ENCODE measurements at places on chromosomes 6 and 20. TPM values are rescaled to one million over a fixed set of nuclear protein-coding genes. Genes with fewer than 3 reads are reported as not detected.

DNA sequence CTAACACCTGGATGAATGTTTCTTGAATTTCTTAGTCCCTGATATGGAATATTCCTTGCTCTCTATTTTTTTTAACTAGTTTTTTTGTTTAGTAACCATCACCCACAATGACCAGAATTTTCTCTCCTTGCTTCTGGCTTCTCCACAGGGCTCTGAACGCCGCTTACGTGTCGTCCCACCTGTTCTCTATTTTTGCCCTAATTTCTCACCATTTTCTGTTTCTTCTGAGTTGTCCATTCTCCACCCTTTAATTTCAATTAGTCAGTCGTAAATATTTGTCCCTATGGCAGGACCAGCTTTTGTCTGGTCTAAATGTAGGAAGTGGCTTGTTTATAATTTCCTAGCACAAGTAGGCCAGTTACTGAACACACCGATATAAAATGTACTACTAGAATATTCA, 52.3 kb downstream of the PLCB4 start:
- no peaks in the 10 kb centered on the region for H3K27me3 ChIP-seq
- H3K4me1 ChIP-seq = no peaks in the 10 kb centered on the region
- H3K36me3 ChIP-seq = no peaks in the 10 kb centered on the region
- H3K27ac ChIP-seq = no peak overlapping the region
- no peak for DNase-seq
- H3K4me3 ChIP-seq = no peak overlapping the region

DNA sequence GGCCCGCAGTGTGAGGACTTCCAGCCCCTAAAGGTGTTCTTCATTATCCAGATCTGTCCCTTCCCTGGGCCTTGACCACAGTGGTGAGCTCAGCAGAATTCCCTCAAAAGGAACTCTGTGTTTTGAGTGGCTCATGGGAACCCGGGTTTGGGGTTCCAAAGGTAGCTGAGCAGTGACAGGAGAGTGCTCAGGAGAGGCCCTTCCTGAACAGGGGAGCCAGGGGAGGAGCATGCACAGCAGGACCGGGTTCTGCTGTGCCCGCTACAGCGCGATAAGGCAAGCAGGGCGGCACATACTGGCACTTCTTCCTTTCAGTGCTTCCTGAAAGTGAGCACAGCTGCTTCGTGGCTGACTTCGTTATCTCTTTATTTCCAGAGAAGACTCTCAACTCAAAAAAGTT, 88.3 kb downstream of the SSR1 start:
- H3K36me3 ChIP-seq = peaks cover 15% of the 10 kb centered on the region
- no peak overlapping the region for H3K27ac ChIP-seq
- no peaks in the 10 kb centered on the region for H3K27me3 ChIP-seq
- no peaks in the 10 kb centered on the region for H3K4me1 ChIP-seq
- no peak overlapping the region for H3K4me3 ChIP-seq

Gene SPATA25
- not detected for total RNA-seq

Gene RFX6
- total RNA-seq = not detected

Gene LST1
- total RNA-seq = not detected

Gene TRERF1
- 2.7 TPM for total RNA-seq

Gene TASP1
- total RNA-seq = 9.5 TPM

Data from GM23248 (cell line).